ENCODE measurements at places on chromosomes 16 and 17. TPM values are rescaled to one million over a fixed set of nuclear protein-coding genes. Genes with fewer than 3 reads are reported as not detected.

The ZFPM1 gene
- 35.0 TPM for total RNA-seq

The CMTM4 gene
- total RNA-seq = 0.38 TPM

The GPR142 gene
- not detected for total RNA-seq

The ARHGDIG gene
- not detected for total RNA-seq

The MRPL38 gene
- total RNA-seq = 132 TPM

GRCh38 chr17:80790981-80791742 lies 200.5 kb upstream of the CHMP6 start:
- peaks cover 23% of the 10 kb centered on the region for H3K4me1 ChIP-seq
- H3K27ac ChIP-seq = no peak overlapping the region
- no peak overlapping the region for H3K4me3 ChIP-seq
- no peaks in the 10 kb centered on the region for H3K27me3 ChIP-seq
- DNase-seq = no peak

DNA sequence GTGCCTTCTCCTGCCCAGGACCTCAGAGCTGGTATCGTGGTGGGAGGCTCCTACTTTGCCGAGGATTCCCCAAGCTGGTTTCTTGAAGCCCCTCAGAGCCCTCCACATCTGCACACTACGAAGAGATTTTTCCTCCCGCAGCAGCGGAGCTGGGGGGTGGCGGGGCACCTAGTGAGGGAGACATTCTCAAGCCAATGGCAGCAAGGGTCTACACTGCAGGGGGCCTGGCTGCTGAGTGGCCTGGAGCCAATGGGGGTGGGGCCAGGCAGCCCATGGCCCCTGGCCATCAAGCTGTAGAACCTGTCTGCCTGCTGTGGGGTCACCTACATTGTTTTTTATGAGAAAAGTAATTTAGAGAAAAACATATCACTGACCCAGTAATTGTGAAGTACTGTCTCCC lies 5.0 kb downstream of the SLC26A11 start:
- H3K4me3 ChIP-seq = no peak overlapping the region
- H3K36me3 ChIP-seq = peaks cover under 1% of the 10 kb centered on the region
- no peaks in the 10 kb centered on the region for H3K27me3 ChIP-seq
- DNase-seq = no peak
- peaks cover 2% of the 10 kb centered on the region for H3K4me1 ChIP-seq

The PRSS8 gene
- total RNA-seq = not detected

The TBC1D3H gene
- total RNA-seq = not detected

GRCh38 chr17:67628580-67629013 lies 89.1 kb upstream of the NOL11 start:
- H3K4me3 ChIP-seq = no peak overlapping the region
- H3K36me3 ChIP-seq = peaks cover 23% of the 10 kb centered on the region
- H3K27me3 ChIP-seq = no peaks in the 10 kb centered on the region
- H3K27ac ChIP-seq = no peak overlapping the region

DNA sequence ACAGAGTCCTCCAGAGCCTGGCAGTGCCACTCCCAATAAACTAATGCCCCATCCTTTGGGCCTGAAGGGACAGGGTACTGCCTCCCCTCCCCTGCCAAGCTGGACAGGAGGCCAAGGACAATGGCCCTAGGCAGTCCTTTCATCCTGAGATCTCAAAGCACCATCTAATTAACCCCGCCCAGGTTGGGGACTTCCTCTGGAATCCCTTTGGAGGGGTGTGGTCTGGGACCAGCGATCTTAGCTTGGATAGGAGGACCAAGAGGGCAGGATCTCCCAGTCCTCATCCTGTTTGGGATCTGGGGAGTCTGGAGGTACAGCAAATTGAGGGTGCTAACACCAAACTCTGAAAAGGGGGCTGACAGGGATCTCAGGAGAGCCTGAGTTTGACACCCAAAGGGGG lies 18.2 kb upstream of the SP6 start:
- no peak overlapping the region for H3K4me3 ChIP-seq
- peaks cover 54% of the 10 kb centered on the region for H3K27me3 ChIP-seq
- no peak for DNase-seq

The ESRP2 gene
- total RNA-seq = 0.40 TPM

DNA sequence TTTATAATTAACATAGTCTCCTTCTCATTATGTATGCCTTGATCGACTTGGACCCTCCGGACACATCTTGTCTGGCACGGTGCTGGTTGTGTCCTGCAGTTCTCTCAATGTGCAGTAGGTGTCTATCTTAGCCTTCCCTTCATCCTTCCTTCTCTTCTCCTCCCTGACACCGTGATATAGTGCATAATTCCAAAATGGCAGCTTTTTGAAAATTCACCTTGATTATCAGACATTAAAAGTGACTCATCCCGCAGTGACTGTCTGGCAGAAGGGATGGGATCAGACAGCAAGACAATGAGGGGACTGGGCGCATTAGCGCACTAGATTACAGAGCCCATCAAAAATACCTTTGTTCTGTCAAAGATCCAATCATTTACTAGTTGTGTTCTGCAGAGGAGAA lies 70.0 kb upstream of the PMFBP1 start:
- DNase-seq = no peak
- H3K27me3 ChIP-seq = no peaks in the 10 kb centered on the region
- H3K4me3 ChIP-seq = no peak overlapping the region
- no peak overlapping the region for H3K27ac ChIP-seq
- no peaks in the 10 kb centered on the region for H3K4me1 ChIP-seq

The SRRM2 gene
- total RNA-seq = 963 TPM

The HP gene
- not detected for total RNA-seq

- H3K4me3 ChIP-seq = no peak overlapping the region
- peaks cover 27% of the 10 kb centered on the region for H3K36me3 ChIP-seq
- no peaks in the 10 kb centered on the region for H3K27me3 ChIP-seq
- no peaks in the 10 kb centered on the region for H3K4me1 ChIP-seq
- DNase-seq = no peak
These were observed 180.7 kb downstream of the PARN start for GRCh38 chr16:14449334-14449733.

The TLCD3B gene
- not detected for total RNA-seq

DNA sequence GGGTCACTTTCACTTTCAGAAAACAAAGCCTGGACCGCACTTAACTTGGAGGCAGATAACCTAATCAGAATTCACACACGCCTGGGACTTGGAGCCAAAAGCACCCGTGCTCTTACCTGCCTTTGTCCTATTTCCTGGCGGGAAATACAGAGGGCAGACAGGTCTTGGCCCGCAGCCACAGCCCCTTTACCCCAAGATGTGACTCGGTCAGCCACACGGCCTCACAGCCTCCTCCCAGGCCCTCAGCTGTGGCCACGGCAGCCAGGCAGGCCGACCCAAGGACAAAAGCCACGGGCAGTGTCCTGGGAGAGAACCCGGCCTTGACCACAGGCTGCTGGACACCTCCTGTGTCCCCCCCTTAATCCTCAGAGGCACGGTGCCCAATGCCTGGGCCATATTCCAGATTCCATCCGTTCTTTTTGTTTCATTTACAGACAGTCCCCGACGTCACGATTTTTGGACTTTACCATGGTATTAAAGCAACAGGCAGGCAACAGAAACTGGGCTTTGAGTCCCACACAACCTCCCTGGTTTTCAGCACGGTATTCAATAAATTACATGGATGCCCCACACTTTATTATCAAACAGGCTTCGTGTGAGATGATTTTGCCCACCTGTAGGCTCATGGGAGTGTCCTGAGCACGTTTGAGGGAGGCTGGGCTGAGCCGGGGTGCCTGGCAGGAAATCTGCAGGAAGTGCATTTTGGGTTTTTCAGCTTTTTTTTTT lies 30.1 kb upstream of the GAA start:
- peaks cover 15% of the 10 kb centered on the region for H3K27me3 ChIP-seq
- peaks cover 3% of the 10 kb centered on the region for H3K4me1 ChIP-seq
- H3K4me3 ChIP-seq = no peak overlapping the region

DNA sequence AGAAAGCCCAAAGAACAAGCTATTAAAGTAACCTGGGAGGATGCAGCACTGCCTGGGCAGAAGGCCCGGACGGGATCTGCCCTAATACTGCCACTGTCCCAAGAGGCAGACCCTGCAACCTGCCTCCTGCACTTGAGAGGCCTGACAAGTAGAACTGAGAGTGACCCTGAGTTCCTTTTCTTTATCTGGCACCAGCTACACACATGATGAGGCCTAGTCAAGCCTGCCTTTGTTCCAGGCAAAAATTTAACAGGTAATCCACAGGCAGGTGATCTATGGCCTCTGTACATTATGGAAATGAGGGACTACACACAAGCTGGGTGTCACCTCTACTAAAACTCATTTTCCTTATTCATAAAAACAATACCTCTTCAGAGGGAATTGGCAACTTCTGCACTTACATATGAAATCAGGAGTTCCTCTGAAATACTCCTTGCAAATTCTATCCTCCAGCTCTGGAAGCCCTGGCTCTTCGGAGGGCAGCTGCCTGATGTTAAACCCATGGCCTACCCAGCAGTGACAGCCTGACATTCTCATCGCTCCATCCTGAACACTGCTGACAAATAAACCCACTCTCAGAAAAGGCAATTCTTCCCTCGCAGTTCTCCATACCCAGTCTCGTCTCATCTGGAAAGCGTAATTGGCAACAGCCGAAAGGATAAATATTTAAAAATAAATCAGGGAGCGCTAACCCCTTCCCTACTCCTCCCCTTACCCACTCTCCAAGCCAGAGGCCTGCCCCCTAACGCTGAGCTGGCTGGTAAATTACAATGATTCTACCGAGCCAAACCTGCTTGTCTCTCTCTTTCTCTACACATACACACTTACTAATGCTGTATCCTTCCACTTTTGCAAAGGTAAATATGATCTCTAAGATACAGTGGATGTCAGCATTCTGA lies 2.5 kb upstream of the ZFHX3 start:
- H3K27me3 ChIP-seq = peaks cover 8% of the 10 kb centered on the region
- no peaks in the 10 kb centered on the region for H3K36me3 ChIP-seq
- no peak overlapping the region for H3K27ac ChIP-seq

The KRTAP1-1 gene
- total RNA-seq = not detected

The GPR179 gene
- not detected for total RNA-seq

DNA sequence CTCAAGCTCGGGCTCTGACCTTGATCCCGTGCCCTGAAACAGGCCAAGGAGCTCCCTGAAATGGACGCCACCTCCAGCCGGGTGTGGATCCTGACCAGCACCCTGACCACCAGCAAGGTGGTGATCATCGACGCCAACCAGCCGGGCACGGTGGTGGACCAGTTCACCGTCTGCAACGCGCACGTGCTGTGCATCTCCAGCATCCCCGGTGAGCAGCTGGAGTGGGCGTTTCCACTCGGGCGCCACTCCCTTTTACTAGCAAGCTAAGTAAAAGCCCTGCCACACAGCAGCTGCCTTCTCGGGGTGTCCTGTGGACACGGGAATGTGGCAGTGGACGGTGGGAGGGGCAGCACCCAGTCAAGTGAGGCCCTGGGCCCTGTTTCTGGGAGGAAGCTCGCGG lies 6.4 kb downstream of the NME3 start:
- peaks cover 68% of the 10 kb centered on the region for H3K36me3 ChIP-seq
- H3K27me3 ChIP-seq = no peaks in the 10 kb centered on the region
- H3K27ac ChIP-seq = no peak overlapping the region
- no peak overlapping the region for H3K4me3 ChIP-seq
- DNase-seq = no peak
- H3K4me1 ChIP-seq = peaks cover 2% of the 10 kb centered on the region

The SULT1A2 gene
- not detected for total RNA-seq

- peaks cover 3% of the 10 kb centered on the region for H3K27me3 ChIP-seq
- no peak for DNase-seq
- no peaks in the 10 kb centered on the region for H3K36me3 ChIP-seq
- no peaks in the 10 kb centered on the region for H3K4me1 ChIP-seq
- no peak overlapping the region for H3K27ac ChIP-seq
These were observed 13.5 kb upstream of the SALL1 start for GRCh38 chr16:51164574-51164973.

The CDK3 gene
- 14.1 TPM for total RNA-seq

The TUBD1 gene
- total RNA-seq = 15.1 TPM
